Esophagus squamous epithelium (tissue), 5 donors: ENCODE measurements at places on chromosomes 11 and 22.

DNA sequence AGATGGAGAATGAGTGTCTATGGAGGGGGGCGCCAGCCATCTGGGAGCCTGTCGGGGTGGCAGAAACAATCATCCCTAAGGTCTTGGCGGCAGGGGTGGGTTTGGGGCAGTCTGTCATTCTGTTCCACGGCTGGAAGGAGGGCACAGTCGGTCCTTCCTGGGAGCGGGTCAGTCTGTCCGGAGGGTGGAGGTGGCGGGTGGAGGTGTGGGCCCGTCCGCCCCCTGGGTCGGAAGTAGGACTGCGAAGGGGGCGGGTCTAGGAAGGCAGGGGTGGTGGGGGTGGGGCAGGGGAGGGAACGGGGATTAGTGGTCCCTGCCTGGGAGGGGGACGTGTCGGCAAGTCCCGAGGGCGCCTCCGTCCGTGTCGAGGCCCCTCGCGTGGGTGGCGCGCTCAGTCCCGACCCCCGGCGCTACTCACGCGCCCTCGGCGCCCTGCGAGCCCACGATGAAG is 461 bp downstream of the TBC1D10A start:
- no peak for DNase-seq

DNA sequence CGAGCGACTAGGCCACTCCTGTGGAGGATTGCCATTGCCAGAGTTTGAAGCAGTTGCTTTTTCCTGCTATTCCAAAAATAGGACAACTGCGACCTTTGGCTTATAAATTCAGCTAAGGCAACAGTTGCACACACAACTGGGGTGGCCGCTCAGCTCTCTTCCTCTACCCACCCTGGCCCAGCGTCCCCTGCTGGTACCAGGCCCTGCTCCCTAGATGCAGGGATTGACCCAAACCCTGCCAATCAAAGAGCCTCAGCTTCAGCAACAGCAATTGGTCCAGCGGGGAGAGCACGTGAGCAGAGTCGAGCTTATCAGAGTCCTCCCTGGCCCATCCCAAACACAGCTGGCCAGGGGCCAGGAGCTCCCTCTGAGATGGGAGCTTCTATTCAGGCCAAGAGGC is 22.0 kb upstream of the CABP2 start:
- no peak for DNase-seq

- DNase-seq = no peak
Measured at GRCh38 chr22:40189997-40190396, 12.3 kb downstream of the TNRC6B start.

- no peak for DNase-seq
Measured at GRCh38 chr11:93589347-93589746, 46.2 kb upstream of the SMCO4 start.

- no peak for DNase-seq
Measured at GRCh38 chr11:103877221-103877620, 159.2 kb upstream of the DDI1 start.

- no peak for DNase-seq
Measured at GRCh38 chr11:41283191-41283930, 176.1 kb downstream of the LRRC4C start.

- DNase-seq = no peak
Measured at GRCh38 chr11:20934516-20934915, 265.1 kb downstream of the NELL1 start.

GRCh38 chr11:35135222-35135621 is 3.7 kb upstream of the CD44 start:
- no peak for DNase-seq

GRCh38 chr11:121394785-121395184 is 57.3 kb upstream of the SORL1 start:
- DNase-seq = no peak

GRCh38 chr11:128432926-128433325 is 154.4 kb downstream of the ETS1 start:
- DNase-seq = no peak

GRCh38 chr11:112784323-112785073 is 176.7 kb upstream of the NCAM1 start:
- no peak for DNase-seq

- no peak for DNase-seq
Measured at GRCh38 chr11:64855596-64856304, 11.3 kb upstream of the CDC42BPG start.

DNA sequence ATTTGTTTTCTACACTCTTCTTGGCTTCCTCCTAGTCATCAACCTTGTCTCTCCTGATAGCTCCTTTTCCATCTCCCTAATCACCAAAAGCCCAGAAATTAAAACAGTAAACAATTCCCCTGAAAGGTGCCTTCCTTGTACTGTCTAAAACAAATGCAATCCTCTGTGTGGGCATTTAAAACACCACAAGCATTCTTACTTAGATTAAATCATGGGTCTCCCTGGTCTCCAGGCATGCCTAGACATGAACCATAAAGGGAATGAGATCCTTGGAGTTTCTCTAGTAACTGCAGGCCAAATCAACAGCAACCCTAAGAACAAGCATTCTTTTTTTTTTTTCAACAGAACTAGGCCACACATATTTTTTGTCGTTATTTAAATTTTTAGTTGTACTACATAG is 1.9 kb downstream of the BTG4 start:
- DNase-seq = no peak

DNA sequence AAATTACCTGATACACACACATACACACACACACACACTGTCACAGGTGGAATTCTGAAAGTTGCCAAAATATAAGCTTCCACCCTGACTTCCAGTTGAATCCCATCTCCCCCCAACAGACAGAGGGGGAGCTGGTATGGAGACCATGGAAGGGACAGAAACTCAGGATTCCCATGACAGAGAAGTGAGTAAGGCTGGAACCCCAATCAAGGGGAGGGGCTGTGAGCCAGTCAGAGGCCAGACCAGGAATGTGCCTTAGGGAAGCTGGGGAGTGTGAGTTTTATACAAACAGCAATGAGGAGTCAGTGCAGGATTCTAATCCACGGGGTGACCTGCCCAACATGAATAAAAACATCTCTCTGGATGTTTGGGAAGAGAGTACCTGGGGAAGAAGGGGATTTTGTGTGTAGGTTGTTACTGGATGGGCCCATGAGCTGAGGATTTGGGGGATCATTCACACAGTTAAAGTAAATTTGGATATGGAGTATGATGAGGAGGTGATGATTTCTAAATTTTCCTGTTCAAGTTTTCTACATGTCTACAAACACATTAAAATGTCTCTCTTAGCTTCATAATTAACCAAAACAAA is 38.7 kb upstream of the TOP3B start:
- DNase-seq = no peak

GRCh38 chr11:121104312-121104762 is 3.3 kb downstream of the TECTA start:
- DNase-seq = no peak

GRCh38 chr11:28400331-28401100 is 292.3 kb downstream of the METTL15 start:
- no peak for DNase-seq

DNA sequence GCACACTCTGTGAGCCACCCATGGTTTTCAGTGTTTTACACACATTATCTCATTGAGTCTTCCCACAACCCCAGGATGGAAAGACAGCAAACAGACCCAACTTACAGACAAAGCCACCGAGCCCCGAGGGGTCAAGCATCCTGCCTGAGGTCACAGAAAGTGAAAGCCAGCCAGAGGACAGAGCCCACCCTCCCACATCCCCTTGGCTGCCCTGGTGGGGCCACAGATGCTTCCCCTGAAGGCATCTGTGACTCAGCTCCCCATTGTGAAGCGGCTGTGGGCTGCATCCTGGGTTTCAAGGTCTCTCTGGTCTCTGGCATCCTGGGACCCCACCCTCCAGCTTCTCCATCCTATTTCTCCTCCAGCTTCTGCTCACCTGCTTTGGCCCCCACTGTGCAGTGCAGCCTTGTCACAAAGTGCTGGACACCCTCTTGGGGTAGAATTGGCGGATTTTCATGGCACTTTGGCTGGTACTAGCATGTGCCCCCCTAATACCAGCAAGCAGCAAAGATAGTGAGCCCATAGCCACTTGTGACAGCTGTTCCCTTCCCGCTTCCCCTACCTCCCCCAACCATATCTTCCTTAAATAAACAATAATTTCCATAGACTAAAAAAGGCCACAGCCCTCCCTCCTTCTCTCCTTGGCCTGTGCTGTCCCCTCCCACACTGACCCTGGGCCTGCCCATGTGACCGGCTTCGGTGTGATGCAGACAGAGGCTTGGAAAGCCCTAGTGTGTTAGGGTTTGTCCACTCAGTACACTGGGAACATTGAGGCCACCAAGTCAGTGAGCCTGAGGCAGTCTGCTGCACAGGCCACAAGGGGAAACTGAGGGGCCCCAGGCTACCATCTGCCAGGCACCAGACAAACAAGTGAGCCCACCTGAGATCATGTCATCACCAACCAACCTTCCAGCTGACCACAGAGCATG is 53.9 kb upstream of the SHISAL1 start:
- DNase-seq = no peak

DNA sequence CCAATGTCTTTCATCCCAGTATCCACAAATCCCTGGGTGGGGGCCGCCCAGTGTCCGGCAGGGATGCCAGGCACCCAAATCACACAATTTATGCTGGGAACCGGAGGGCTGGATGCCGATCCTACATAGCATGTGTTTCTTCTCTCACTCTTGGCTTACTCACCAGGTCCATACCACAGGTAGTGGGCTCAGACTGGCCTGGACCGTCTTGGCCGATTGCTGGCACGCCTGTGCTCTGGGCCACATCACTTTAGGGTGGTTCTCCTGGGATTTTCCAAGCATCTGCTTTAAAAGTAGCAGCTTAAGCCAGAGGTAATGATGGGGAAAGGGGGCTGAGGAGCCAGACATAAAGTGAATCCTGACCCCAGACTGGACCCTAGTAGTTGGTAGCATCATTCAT is 22.6 kb upstream of the ALDH3B2 start:
- no peak for DNase-seq

DNA sequence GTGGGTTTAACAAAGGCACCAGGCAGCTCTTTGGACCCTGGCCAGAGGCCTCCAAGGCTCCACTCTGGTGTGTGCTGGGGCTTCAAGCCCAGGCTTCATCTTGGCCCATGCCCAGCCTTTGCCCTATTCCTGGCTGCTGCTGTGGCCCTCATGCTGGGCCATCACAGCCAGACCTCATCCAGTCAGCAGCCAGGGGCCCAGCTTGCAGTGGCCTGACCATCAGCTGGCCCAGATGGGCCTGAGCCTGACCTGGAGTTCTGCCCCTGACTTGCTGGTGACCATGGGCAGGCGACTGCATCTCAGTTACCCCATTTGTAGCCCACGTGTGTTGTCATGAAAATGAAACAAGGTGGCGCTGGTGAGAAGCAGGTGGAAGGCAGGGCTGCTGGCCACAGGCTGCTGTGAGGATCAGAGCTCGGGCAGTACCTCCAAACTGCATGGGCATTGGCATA is 76.1 kb downstream of the MED15 start:
- no peak for DNase-seq

- DNase-seq = no peak
Measured at GRCh38 chr11:235609-235996, 539 bp downstream of the SIRT3 start.

- no peak for DNase-seq
Measured at GRCh38 chr11:9827708-9828107, 163.8 kb downstream of the SWAP70 start.

GRCh38 chr11:93564895-93565294 is 21.7 kb upstream of the SMCO4 start:
- no peak for DNase-seq

DNA sequence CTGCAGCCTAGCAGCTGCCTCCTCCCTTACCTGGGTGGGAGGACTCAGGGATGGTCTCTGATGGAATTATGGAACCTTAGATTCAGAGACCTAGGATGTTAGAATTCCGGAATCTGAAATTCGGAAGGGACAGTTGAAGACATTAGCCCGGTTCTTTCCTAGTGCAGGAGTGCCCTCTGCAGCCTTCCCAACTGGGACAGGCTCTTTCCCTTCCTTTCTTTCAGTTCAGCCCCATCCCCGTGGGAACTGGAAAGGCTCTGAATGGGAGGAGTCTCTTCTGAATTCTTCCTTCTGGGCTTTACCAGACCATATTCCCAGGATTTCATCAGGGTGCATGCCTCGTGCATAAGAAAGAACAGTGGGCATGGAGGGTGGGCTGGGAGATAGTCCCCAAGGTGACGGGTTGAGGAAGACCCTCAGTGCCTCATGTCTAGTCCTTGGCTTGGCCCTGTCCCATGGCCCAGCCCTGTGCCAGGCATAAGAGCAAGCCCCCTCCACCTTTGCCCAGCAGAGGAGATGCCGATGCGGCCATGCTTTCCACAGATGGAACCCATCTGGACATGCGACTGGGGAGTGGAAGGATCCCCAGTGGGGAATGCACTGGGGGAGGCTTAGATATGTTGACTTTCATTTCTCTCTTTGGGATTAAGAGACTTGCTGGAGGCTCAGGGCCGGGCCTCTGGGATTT is 14.4 kb downstream of the DNAJB13 start:
- DNase-seq = no peak

GRCh38 chr11:60748821-60749220 is 7.8 kb upstream of the MS4A15 start:
- no peak for DNase-seq

- DNase-seq = no peak
Measured at GRCh38 chr11:76598426-76598839, 72.1 kb downstream of the LRRC32 start.

DNA sequence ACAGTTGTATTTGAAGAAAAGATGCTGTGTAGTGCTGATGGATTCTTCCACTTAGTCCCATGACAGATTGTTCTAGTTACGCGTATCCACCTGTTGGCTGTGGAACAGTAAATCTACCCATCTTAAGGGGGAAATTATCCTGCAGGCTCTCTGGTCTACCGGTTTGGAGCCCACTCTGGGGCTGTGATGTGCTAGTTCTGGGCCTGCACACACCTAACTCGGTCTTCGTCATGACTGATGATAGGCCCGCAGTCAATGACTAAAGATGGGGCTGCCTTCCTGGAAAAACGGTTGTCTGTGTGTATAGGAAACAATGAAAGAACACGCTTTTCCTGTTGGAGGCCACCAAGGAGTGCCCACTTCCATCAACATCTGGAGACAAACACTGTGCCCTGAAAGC is 6.2 kb upstream of the RBM4B start:
- DNase-seq = no peak

- no peak for DNase-seq
Measured at GRCh38 chr11:33753304-33753967, 17.2 kb upstream of the CD59 start.

- DNase-seq = no peak
Measured at GRCh38 chr22:41361716-41362310, 19.9 kb upstream of the TEF start.

DNA sequence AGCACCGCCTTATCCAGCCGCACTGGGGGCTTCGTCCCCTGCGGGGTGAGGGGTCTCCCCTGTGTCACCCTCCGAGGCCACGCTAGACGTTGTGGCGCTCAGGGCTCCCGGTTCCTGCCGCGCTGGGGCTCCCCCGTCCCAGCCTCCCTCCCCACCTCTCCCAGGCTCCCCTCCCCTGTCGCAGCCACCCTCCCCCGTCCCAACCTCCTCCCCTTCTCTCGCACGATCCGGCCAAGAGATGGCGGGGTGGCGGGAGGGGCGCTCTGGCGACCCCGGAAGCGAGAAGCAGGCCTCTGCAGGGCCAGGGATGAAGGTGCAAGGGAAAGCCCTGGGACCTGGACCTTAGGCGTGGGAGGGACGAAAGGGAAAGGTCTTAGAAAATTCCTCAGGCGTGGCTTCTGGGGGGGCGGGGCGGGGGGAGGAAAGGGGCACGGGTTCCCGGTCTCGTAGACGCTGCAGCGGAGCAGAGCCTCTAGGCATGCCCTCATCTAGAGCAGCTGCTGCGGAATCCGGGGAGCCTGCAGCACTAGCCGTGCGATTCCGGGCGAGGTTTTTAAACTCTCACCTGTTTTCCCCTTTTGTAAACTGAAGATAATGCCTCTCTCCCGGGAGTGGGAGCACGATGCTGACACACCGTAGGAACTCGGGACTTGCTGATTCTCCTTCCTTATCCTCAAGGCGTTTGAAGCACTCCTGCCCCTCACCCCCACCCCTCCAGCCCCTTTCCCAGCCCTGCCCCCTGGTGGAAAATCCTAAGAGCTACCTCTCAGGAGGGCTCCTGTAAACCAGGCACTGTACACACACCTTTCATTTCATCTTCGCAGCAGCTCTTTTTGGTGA is 14.4 kb downstream of the KCNJ5 start:
- DNase-seq = no peak
